ENCODE measurements at places on chromosomes 7 and 10. TPM values are rescaled to one million over a fixed set of nuclear protein-coding genes. Genes with fewer than 3 reads are reported as not detected.

The WIPF3 gene
- 1.2 TPM for polyA plus RNA-seq

The SYCE1 gene
- not detected for polyA plus RNA-seq

The ACSM6 gene
- polyA plus RNA-seq: 0.45 TPM

The OR6B1 gene
- polyA plus RNA-seq: 0.03 TPM

The HMX2 gene
- not detected for polyA plus RNA-seq

The GPR37 gene
- polyA plus RNA-seq: 6.9 TPM

The MAPK8 gene
- 65.7 TPM for polyA plus RNA-seq

The COA1 gene
- 81.8 TPM for polyA plus RNA-seq

The CDC14C gene
- 0.06 TPM for polyA plus RNA-seq

The PRLHR gene
- polyA plus RNA-seq: 0.04 TPM

The CYP2W1 gene
- polyA plus RNA-seq: 10.9 TPM

The IGFBP1 gene
- polyA plus RNA-seq: not detected

The ANKRD16 gene
- 13.0 TPM for polyA plus RNA-seq

The SLC29A4 gene
- 19.7 TPM for polyA plus RNA-seq

The CCDC172 gene
- polyA plus RNA-seq: not detected

The DMBT1 gene
- 2.6 TPM for polyA plus RNA-seq

The CHRM2 gene
- polyA plus RNA-seq: 0.72 TPM

The BCL7B gene
- polyA plus RNA-seq: 30.6 TPM

The SBDS gene
- 82.6 TPM for polyA plus RNA-seq

The SNCG gene
- 4.3 TPM for polyA plus RNA-seq

The CYP2C8 gene
- 8.5 TPM for polyA plus RNA-seq

The SUN3 gene
- 0.11 TPM for polyA plus RNA-seq

The STEAP1B gene
- polyA plus RNA-seq: 2.3 TPM

The SPDYE2 gene
- 6.2 TPM for polyA plus RNA-seq

The WDFY4 gene
- polyA plus RNA-seq: 3.6 TPM

The PAX4 gene
- not detected for polyA plus RNA-seq

The CPED1 gene
- 29.0 TPM for polyA plus RNA-seq

The ORC5 gene
- 26.9 TPM for polyA plus RNA-seq

The FBXL13 gene
- 4.7 TPM for polyA plus RNA-seq
